ENCODE measurements at places on chromosomes 4 and X.

GRCh38 chr4:144645102-144645630, 790 bp upstream of the HHIP start:
- no peak for DNase-seq

GRCh38 chr4:41154814-41155177, 59.5 kb downstream of the APBB2 start:
- DNase-seq, result no peak

GRCh38 chr4:152081024-152081423, 320.2 kb upstream of the GATB start:
- DNase-seq, result no peak

- no peak for DNase-seq
Observed at GRCh38 chr4:137531168-137531985, 917 bp downstream of the PCDH18 start.

DNA sequence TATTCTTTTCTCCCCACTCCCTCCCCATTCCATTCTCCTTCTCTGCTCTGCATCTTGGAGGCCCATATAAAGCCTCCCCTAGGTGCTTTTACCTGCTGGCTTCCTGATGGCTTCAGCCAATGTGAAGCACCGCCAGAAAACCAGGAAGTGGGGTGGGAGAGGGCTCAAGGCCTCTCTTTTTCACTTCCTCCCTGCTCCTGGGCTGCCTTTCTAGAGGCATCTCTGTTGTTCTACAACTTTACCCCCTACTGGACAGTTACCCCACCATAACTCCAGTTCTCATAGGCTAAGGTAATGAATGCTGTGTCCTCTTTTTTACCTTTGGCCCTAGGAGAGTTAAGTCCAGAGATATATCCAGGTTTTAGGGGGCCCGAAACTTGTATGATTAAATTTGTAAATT, 62.4 kb upstream of the PPARGC1A start:
- DNase-seq, result no peak

- no peak for DNase-seq
Observed at GRCh38 chr4:154307451-154307850, 184.1 kb downstream of the DCHS2 start.

GRCh38 chr4:80202741-80203553, 5.6 kb downstream of the PRDM8 start:
- no peak for DNase-seq

- DNase-seq, result no peak
Observed at GRCh38 chrX:72132456-72132855, 741 bp upstream of the RTL5 start.

GRCh38 chrX:118228041-118228440, 111.4 kb upstream of the KLHL13 start:
- no peak for DNase-seq

- DNase-seq, result no peak
Observed at GRCh38 chr4:13117185-13117584, 367.0 kb downstream of the RAB28 start.

DNA sequence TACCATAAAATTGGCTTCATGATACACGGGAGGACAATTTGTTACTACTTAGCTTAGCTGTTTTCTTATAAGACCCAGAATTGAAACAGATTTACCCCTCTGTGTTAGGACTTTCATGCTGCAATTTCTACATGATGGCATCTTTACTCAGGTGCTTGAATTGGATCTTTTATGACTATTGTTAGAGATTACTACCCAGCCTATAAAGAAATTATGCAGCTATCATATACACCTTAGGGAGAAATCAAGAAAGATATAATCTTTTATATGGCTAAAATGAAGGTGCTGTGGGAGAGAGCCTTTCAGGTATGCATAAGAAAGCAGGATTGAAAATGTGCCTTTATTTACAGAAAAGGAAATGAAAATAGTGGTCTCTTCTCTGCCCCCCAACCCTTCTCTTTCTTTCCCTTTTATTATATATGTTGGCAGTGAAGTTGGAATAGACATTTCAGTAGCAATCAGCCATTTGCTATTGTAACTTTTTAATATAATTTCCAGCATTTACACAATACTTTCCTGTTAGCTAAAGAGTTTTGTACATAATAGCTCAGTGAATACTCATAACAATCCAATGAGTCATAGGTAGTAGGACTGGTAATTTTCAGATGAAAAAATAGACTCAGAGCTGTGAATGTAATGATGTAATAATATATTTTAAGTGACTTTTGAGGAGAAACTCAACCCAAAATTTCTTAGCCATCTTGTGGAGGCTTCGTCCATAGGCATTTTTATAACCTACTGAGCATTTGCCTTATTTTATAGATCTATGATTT, 311.8 kb downstream of the ADGRL3 start:
- DNase-seq, result no peak

- no peak for DNase-seq
Observed at GRCh38 chr4:3276986-3277385, 15.8 kb upstream of the RGS12 start.

DNA sequence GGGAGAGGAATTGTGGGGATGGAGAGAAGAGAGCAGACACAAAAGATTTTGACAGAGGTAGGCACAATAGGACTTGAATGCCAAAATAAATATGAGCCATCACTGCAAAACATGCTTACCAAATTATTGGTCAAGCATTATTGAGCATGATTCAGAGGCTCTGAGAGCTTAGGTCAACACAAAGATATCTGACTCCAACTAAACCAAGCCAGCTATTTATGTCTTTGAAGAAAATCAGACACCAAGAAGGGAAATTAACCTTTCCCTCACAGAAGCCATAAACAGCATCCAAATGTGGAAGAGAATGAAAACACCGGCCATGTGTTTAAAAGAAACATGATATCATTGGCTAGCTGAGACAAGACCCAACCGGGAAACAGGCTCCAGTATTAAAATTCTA, 323.2 kb downstream of the RAB28 start:
- DNase-seq, result no peak

GRCh38 chr4:153488006-153488891, 22.1 kb downstream of the TMEM131L start:
- no peak for DNase-seq

DNA sequence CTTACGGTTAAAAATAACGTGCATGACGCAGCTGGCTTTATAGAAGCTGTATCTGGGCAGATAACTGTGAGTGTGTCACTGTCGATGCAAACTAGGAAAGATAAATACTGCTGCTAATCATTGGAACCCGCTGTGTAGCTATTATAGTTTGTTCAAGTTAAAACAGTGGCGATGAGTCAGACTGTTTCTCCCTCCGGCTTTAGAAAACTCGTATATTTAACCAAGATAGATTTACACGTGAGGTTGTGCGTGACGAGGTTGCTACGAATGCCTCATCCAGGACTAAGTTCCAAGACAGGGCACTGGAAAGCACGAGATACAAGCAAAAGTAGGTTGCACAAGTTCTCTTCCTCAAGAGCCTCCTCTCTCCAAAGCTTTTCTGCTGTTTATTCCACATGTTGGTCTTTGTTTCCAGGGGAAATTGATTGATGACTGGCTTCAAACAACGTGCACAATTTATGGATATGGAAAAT, 270.7 kb downstream of the FBXW7 start:
- DNase-seq, result no peak

DNA sequence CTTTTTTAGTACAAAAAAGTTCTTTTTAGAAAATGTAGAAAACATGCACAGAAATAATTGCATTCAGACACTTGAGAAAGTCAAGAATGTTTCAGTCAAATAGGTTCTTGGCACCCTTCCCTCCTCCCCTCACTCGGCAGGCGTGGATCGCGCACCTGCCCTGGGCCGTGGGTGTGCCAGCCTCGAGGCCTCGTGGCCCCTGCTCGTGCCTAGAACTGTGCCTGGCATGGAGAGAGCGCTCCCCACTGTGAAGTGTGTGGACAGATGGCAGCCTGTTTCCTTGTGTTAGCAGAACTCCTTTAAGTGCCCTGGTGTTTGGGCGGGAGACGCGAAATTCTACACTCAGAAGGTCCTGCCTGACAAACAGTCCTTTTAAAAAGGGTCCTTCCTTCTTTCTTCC, 14.7 kb downstream of the RGS12 start:
- DNase-seq, result no peak

DNA sequence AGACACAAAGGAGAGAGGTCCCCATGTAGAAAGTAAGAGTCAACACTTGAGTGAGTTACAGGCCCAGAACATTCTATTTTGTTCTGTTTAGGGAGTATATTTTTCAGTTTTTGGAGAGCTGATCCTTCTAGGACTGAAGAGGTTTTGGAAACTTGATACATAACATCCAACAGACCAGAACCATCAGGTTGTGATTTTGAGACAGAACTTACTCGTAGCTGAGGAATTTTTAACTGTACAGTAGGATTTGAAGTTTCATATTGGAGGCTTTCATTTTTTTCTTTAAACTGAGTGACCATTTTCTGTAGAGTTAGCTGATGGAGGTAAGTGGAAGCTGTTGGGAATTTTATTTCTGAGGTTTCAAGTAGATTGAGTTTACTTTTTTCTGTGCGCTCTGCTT, 73.3 kb downstream of the NCAPG start:
- DNase-seq, result no peak

DNA sequence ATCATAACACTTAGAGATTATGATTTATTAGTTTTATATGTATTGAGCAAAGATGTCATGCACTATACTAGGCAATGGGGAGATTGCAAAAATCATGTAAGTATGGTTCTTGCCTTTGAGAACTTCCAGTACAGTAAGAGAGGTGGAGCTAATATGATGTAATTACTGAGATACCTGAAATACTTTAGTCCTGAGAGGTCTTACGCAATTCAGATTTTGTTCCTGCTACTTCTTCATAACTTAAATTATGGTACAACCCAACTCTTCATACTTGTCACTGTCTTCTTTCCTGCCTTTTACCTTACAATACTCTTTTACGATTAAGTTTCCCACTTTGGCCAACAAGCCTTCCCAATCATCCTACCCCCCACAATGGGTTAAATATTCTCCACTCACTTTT, 564.2 kb upstream of the PITX2 start:
- no peak for DNase-seq
